ENCODE measurements at places on chromosomes 7 and 10.

DNA sequence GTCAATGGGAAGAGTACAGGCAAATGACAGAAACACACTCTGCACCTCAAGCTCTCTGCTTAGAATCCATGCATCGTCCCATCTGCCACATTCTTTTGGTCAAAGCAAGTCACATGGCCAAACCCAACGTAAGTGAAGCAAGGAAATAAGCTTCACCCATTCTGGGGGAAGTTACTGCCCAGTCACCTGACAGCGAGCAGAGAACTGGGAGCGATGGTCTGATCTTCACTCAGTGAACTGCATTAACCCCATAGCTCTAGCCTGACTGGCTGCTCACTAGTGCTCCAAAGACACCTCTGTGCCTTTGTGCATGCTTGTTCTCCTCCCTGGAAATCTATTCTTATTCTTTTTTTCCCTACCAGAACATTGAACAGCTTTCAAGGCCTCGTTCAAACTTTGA lies 89.9 kb downstream of the APBB1IP start:
- no peak for DNase-seq

DNA sequence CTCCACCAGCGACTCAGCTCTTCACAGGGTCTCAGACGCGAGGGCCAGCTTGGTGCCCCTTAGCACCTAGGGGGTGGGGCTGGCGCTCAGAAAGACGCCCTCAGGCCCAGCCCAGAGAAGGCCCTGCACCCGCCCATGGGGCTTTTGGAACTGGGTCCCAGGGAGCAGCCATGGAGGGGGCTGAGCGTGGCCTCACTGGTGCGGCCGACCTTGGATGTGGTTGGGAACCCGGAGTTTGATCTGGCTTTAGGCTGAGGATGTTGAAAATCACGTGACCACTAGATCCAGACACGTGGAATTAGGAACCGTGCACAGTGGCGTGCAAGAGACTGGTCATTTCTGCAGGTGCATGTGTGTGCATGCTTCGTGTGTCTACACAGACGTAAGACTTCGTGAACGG lies 185.4 kb downstream of the DNAJB6 start:
- DNase-seq: no peak

DNA sequence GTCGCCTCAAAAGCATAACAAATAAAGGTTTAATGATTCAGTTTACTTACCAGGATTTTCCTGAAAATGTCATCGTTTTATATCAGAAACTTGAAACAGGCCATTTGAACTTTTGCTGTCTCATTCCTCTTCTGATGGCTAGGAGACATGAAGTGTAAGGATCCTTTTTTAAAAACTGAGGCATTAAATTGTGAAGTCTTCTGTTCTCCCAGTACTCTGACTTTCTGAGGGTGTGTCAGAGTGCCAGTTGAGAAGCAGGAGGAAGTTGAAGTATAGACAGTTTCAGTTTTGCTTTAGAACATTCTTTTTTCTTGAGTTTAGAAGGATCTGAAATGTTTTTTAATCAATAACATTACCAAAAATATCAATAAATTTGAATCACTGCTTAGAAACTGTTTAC lies at the start of gene SAMD9L:
SAMD9L (minus strand) TSS at position 242 of the 400 bp plus-strand sequence. CDS start 12,414 bp downstream, outside the sequence.
- no peak for DNase-seq

- no peak for DNase-seq
These were observed 31.1 kb upstream of the RSBN1L start for GRCh38 chr7:77665161-77665560.

GRCh38 chr7:150515248-150516147 lies 826 bp downstream of the GIMAP7 start:
- DNase-seq: no peak

DNA sequence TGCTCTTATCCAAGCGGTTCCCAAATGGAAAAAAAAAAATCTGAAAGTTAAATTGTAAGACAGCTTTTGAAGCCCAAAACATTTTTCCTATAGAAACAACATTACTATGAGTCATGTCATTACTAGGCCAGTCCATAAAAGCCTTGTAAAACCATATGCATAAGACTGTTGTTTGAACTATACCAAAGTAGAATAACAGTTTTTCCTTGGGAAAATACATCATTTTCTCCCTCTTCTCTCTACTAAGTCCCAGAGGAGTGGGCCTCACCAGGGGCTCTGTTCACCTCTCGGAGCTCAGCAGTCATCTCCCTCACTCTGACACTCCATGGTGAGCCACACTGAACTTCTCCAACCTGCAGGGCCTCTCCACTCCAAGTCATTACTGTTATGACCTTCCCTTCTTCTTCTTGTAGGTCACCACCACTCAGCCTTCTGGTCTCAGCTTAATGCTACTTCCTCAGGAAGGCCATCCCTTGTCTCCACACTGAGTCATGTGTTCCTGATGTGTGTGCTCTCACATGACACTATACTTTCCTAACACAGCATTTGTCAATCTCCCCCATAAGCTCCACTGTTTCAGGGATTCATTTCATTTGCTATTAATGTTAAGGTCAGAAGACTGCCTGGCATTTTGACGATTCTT lies 32.5 kb downstream of the ZNF438 start:
- DNase-seq: no peak

- no peak for DNase-seq
These were observed 4.1 kb downstream of the MRPL43 start for GRCh38 chr10:100982916-100983830.

DNA sequence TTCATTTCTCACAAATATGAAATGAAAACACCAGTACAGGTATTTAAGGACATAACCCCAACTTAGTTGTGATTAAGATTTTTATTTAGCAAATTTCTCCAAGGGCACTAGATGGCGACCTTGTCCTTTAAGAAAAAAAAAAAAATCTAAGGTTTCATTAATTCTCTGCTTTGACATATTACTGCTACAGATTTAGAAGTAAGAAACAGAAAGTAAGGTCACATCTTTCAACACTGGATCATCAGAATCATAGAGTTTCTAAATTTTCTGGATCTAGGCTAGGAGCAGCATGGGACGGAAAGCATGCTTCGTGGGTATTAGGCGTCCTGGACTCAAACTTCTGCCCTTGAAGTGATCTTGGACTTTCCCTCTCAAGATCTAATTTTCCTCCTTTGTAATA lies 85.5 kb upstream of the PRKG1 start:
- no peak for DNase-seq

DNA sequence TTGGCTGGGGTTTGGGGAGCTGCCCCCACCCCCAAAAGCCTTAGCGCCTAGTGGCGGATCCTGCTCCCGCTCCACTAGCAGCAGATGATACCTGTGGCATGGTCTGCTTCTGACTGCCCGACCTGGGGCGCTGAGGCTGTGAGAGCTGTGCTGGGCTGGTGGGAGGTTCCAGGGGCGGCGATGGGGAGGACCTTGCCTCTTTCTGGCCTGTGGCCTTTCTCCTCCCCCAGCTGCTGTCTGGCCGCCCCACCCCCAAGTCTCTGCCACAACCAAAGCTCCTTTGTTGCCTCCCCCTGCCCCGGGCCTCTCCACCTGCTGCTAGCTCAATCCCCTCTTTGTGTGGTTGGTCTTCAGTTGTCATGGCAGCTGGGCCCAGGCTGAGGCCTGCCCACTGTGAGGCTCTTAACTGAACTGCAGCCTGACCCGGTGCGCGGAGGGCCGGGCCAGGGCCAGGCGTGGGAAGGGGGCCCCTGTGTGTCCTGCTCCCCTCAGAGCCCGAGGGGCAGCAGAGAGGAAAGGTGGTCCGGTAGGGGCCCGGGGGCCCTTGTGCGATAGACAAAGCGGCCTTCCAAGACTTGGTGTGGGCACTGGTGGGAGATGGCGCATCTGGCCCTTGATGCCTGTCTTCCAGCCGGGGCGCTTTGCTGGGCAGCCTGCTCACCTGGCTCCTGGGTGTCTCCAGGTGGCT lies 4.7 kb downstream of the ZNF775 start:
- peak; percentile 72 for DNase-seq

DNA sequence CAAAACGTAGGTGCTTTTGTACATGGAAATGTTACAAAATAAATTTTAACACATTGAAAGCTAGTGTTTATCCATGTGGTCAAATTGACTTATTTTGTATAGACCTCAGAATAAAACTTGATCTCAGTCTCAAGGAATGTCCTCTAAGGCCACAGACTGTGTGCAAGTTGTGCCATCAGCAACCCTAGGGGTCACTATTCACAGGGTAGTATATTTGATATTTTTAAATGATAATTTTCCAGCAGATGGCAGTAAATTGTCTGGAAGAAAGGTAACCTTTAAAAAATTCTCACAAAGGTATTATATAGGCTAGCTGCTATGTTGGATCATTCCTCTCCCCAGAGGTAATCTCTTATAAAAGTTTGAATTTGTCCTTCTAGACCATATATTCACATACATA lies 12.9 kb upstream of the SNX10 start:
- no peak for DNase-seq

DNA sequence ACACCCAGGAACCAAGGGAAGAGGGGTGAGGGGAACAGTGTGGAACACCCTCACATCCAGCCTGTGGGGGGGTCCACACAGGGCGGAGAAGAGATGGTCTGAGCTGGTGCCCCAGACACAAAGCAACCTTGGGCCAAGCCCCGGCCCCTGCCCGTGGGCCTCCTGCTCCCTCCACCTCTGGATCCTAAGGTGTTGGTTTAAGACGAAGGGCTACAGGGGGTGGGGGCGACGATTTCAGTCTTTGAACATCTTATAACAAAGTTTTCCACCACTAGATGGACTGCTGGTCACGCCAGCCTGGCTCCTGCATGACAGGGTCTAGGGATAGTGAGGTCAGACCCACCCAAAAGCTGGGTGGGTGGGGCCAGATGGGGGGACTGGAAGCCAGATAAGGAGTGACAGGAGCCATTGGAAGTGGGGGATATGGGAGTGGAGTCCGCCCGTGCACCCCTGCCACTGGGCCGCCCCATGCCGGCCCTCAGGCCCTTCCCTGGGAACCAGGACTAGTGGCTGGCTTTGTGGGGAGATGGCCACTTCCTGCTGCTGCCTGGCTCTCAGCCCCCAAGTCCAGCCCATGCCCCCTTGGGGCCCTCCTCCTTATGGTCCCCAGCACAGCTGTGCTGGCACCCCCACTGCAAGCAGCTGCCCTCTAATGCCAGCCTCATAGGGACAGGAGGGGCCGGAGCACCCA lies 98.4 kb downstream of the RGS10 start:
- DNase-seq: no peak

GRCh38 chr7:45163692-45164052 lies 6.1 kb downstream of the RAMP3 start:
- DNase-seq: no peak

GRCh38 chr10:118101501-118101900 lies 54.8 kb upstream of the RAB11FIP2 start:
- no peak for DNase-seq

DNA sequence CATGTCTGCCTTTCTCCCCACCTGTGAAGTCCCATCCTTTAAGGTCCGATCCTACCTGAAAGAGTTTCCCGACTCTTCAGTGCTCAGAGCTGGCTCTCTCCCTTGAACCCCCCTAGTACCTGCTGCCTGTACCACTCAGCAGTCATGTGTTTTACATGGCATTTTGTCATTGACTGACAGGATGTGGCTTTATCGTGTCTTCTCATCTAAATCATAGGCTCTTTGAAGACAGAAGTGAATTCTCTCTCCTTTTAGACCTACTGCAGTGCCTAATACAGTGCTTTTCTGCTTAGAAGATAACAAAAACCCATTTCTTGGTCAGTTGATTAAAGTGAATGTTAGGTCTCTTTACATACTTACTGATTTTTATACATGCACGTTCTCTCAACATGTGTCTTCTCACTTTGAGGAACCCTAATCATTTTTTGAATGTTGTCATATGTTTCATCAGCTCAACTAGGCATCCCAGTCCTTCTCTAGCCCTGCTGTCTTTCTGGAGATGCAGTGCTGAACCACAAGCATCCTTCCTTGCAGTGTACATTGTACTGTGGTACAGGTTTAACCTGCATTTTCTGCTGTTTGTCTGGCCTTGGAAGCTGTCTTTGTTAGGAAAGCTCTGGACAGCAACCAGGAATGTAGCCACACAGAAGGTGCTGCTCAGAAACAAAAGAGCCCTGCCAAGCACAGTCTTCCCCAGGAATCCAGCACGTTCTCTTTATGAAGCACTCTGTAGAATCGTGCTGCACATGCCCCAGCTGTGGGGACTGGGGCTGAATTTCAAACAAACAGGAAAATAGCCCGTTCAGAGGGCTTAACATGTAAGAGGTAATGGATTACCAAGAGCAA lies 28.1 kb upstream of the LRRC4 start:
- DNase-seq: no peak

DNA sequence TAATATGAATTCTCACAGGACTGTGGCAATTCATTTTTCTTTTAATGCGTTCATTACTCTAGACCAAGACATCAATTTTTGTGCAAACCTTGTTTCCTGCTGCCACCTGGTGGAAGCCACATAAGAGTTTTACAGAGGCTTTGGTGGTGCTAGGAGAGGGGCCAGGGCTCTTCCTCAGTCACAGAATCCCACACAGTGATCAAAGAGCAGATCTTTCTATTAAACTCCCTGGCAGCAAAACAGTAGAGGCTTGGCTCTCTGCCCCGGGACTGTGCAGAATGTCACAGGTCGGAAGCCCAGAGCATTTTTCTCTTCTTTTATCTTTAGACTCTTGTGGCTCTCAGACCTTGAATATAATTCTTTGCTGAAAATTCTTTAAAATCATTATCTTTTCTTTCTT lies 506.4 kb upstream of the C7orf33 start:
- DNase-seq: peak; percentile 43

DNA sequence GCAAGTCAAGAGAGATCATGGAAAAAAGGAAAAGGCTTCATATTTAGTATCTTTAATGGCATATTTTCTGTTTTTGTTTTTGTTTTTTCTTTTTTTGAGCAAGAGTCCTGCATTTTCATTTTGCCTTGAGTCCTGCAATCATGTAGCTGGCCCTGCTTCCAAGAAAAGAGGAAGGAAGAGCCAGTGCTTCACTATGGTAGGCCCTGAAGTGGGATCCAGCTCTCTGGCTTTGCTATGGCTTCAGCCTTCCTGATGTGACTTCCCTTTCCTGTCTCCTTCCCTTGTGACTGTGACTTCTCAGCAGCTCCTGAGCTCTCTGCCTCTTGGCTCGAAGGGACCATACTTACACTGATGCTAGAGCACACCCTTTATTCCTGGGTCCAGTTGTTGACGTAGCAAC lies 512.3 kb downstream of the INHBA start:
- no peak for DNase-seq

DNA sequence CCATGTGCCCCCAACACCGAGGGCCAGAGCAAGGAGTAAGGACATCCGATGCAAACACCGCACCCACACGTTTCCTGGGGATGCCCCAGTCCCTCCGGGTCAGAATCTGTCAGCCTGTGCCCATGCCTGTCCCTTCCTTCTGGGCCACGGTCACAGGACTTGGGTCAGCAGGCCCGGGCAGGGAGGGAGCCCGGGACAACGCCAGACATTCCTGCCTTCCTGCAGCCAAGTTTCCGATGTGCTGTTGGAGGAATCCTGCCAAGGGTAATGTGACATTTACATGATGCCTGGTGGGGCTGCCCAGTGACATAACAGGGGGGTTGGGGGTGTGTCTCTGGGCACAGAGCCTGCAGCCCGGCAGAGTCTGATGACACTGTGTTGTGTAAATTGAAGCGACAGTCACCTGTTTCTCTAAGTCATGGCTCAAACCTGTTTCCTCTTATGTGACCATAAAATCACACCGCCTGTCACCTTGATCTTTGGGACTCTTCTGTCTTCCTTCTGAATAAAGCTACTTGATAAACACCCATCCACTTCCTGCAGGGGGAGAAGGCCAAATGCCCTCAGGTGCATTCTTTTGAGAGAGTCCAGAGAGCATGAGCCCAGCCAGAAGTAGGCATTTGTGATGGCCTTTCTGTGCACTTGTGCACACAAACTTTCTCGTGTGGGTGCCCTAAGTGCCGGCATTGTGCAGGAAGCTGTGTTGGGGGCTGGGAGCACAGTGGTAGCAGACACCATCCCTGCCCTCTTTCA lies 175.3 kb upstream of the RHEB start:
- DNase-seq: no peak
